OCI-M1 (cell line): ENCODE measurements at places on chromosomes 1 and 21.

- DNase-seq, result no peak
These were observed 16.5 kb upstream of the KLHDC8A start for GRCh38 chr1:205373022-205373797.

DNA sequence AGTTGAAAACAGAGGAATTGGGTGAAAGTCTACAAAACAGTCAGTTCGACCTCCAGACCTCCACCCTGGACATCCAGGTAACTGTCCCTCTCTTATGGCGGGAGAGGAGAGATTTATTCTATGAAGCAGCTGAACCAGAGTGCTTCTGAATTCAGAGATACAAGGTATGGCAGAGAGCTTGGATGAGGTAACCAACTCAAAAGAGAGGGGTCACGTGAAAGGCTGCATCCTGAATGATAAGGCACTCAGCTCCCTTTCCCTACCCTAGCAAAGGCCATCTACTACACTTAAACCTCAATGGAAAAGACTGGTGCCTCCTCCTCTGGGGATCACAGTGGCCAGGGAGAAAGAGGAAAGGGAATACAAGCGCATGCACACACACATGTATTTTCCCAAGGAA, 88.4 kb upstream of the KCNA3 start:
- peak; percentile 2 for DNase-seq

GRCh38 chr1:27418326-27419185, 26.1 kb downstream of the GPR3 start:
- DNase-seq, result no peak

DNA sequence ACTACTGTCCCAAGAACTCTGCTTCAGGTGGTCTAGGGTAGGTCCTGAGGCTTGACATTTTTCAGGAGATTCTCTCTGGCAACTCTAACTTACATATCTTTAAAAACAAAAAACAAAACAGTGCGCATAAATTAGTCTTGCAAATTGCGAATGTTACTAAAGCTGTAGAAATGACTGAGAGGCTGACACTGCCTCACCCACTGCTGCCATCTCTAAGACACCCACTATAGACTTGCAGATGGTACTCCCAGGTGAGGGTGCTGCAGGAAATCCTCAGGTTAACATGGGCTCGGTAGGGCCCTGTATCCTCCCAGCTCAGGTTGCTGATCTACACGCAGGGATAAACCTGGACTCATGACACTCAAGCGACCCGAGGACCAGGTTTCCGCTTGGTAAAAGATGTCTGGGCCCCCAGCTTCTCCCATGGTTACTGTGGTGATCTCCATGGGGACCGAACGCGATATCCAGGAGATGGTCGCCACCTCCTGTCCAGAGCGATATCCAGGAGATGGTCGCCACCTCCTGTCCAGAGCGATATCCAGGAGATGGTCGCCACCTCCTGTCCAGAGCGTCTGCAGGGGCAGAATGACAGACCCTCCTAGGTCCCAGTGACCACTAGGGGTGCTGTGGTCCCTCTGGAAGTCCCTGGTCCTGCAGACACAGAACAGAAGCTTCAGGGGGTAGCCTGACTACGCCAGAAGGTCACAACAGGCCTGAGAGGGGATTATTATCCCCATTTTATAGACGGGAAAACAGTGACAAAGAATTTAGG, 16.2 kb upstream of the LY9 start:
- DNase-seq, result peak; percentile 67

- no peak for DNase-seq
These were observed 664 bp downstream of the LRRC47 start for GRCh38 chr1:3795453-3796214.

DNA sequence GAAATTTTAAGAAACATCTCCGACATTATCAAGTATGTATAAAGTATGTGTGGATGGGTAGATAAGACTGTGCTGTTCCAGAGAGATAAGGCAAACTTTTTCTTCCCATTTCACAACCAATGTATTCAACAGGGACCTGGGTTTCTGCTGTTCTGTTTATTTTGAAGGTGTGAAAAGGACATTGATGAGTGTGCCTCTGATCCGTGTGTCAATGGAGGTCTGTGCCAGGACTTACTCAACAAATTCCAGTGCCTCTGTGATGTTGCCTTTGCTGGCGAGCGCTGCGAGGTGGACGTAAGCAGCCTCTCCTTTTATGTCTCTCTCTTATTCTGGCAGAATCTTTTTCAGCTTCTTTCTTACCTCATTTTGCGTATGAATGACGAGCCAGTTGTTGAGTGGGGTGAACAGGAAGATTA, 174.0 kb downstream of the CRB1 start:
- DNase-seq, result peak; percentile 90

GRCh38 chr1:168485048-168485447, 58.7 kb downstream of the XCL2 start:
- no peak for DNase-seq

- DNase-seq, result peak; percentile 16
These were observed 9.0 kb downstream of the CREG1 start for GRCh38 chr1:167544447-167545093.

- DNase-seq, result no peak
These were observed 46.4 kb downstream of the PRDM2 start for GRCh38 chr1:13746342-13746741.

GRCh38 chr1:190138266-190138665, 339.4 kb downstream of the BRINP3 start:
- no peak for DNase-seq

GRCh38 chr1:12386130-12386529, 156.3 kb downstream of the VPS13D start:
- no peak for DNase-seq

DNA sequence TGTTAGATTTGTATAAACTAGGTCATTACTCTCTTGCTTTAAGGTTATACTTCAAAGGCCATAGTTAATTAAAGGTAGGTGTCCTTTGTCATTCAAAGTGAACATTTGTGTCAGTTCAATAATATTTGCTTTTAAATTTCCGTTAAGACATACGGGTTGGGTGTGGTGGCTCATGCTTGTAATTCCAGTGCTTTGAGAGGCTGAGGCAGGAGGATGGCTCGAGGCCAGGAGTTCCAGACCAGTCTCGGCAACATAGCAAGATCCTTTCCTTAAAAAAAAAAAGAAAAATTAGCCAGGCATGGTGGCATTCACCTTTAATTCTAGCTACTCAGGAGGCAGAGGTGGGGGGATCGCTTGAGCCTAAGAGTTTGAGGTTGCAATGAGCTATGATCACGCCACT, 80.4 kb downstream of the KIF26B start:
- no peak for DNase-seq

DNA sequence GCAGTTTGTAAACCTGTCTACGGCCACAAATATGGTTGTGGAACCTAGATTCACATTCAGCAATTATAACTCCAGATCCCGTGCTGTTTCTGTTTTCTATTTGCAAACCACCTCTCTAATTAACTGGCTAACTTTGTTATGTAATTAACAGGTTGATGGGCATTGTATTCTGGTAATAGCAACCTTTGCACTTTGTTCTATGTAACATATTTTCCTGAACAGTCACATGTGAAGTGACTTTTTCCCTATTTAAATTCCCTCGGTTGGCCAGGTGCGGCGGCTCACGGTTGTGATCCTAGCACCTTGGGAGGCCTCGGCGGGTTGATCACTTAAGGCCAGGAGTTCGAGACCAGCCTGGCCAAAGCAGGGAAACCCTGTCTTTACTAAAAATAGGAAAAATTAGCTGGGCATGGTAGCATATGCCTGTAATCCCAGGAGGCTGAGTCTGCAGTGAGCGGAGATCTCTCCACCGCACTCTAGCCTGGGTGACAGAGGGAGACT, 1.4 kb downstream of the ACADM start:
- peak; percentile 40 for DNase-seq

DNA sequence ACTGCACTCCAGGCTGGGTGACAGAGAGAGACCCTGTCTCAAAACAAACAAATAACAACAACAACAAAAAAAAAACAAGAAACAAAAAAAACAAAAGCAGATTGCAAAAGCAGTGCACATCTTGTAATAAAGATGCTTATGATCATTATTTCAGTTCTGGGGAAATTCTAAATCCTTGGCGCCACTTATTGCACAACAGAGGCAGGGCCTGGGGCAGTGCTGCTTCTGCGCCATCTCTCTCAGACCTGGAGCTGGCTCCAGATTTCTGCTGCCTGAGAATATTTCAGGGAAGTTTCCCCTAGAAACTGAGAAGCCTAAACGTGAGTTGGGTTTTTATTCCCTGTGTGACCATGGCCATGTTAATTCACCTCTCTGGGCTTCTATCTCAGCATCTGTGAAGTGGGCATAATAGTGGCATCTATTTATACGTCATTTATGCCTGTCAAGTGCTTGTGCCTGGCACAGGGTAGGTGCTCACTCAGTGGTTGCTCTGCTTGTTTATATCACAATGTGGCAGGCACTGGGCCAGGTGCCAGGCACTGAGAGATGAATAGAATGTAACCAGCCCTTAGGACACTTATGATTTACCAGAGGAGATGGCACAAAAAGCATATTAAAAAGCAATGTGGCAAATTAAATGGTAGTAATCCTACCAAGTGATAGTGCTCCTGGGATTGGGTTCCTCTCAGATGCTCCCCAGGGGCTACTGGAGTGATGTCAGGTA, 67.9 kb downstream of the MDM4 start:
- no peak for DNase-seq

- no peak for DNase-seq
These were observed 244.4 kb downstream of the AKT3 start for GRCh38 chr1:243605604-243606003.

- DNase-seq, result peak; percentile 45
These were observed 7.3 kb downstream of the SLC1A7 start for GRCh38 chr1:53134961-53135734.

- DNase-seq, result no peak
These were observed 40.9 kb downstream of the CYYR1 start for GRCh38 chr21:26532208-26532607.

- DNase-seq, result no peak
These were observed 145.2 kb downstream of the FOXD2 start for GRCh38 chr1:47582891-47583608.

DNA sequence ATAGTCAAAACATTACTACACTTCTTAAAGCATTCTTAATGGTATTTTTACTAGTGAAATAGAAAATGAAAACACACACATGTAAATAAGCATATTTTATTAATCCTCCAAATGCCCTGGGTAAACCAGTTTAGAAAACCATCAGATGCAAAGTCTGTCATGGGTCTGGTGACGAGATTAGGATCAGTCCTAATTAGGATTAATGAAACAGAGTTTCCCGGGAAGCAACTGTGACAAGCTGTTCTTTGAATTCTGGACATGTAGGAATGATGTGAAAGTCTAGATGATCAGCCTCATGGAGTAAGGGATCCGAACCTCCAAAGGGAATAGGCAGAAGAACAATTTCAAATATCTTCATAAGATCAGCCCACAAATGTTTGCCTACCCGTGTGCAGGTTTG, 250.2 kb downstream of the KIF26B start:
- DNase-seq, result no peak

GRCh38 chr1:68433395-68433794, 16.4 kb downstream of the RPE65 start:
- no peak for DNase-seq

- DNase-seq, result no peak
These were observed 3.8 kb upstream of the TCEA3 start for GRCh38 chr1:23428136-23428905.

- peak; percentile 52 for DNase-seq
These were observed 138.0 kb downstream of the RERE start for GRCh38 chr1:8679395-8679800.

DNA sequence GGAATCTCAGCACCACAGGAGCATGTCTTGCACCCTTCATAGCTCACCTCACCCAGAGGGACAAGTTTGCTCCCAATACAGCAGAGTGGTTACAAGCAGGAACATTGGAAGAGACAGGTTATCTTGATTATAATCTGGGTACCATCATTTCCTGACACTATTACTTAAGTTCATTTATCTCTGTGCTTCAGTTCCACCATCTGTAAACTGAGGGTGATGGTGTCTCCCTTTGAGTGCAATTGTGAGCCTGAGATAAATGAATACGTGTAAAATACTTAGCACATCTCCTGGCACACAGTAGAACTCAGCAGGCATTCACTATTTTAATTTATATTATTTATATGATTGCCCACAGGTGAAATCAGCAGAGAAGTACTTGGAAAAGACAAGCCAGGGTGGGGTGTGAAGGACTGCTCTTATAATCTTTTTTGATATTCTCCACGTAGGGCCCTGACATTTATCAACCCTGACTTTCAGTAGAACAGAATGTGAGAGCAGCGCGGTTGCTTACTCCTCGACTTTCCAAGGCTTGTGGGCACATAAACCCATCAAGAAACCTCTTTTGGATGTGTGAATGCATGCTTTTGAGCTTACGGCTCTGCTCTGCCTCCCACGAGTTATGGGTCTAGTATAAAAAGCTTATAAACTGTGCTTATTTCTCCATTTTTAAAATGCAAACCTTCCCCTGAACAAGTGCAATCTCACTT, 34.9 kb downstream of the DUSP10 start:
- peak; percentile 41 for DNase-seq

GRCh38 chr1:160092366-160093068, 5.9 kb downstream of the IGSF8 start:
- DNase-seq, result no peak

DNA sequence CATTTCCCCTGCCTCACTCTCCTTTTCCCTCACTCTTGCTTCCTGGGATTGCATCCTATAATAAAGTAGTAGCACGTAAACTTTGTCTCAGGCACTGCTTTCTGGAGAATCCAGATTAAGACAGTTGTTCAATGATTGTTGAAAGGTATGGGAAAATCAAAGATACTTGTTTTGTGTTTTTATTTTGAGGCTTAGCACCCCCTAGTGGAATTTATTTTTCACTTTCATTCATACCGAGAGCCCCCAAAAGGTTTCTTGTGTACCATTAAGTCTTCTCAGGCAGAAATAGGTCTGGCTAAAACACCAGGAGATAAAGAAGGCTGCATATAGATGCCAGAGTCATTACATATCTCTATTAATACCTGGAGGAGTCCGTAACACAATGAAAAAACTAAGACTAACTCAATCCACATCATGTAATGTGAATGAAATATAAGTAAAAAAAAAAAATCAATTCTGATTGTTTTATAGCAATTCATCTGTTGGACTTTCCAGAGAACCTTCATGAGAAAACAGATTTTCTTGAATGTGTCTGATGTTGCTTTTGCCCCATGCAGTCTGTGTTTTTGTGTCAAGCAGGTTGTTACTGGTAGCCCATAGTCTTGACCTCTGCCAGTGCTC, 103.5 kb downstream of the RPE65 start:
- peak; percentile 57 for DNase-seq

DNA sequence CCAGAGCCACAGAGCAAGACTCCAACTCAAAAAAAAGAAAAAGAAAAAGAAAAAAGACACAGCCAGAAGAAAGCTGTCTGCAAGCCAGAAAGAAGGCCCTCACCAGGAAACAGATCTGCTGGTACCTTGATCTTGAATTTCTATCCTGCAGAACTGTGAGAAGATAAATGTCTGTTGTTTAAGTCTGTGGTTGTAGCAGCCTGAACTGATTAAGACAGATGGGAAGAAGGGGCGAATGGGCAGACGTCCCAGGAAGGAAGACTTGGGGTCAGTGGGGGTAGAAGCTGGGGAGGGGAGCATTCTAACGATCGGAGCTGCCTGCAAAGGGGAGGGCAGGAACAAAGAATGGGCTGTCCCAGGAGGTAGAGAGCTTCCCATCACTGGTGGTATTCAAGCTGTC, 6.3 kb downstream of the SLC2A7 start:
- DNase-seq, result no peak
